ENCODE measurements at places on chromosomes 5 and 9.
A peak's percentile ranks its signal among the peaks of the same experiment; 100 is the strongest.

- no peak for DNase-seq
Observed at GRCh38 chr5:142097681-142098080, 10.9 kb upstream of the NDFIP1 start.

DNA sequence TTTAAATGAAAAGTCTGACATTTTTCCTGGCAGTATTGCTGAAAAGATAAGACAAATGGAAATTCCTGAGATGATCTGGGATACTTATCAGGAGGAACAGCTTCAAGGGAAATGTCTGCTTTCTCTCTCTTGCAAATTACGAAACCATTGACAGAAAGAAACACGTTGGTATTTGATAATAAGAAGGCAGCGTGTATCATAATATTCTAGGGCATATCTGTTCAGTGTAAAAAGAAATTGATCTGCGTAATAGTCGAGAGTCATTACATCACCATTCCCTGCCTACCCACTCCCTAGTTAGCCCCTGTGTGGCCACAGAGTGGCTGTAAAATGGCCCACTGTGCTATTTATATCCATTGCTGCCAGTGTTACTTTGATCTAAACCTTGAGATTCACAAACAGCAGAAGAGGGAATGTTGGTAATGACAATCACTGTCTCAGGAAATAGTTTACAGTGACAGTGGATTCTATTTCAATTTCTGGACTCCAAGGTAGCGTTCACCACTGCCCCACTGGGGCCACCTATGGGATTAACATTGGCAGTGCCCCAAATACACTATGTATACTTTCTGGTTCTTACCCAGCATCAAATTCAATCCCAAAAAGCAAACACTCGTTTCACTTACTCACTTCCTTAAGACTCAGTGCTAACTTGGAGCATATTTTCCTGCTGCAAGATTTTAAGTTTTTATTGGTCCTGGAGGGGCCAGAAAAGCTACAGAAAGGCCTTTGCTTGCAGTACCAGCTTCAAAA lies 133.4 kb upstream of the GAS1 start:
- no peak for DNase-seq

DNA sequence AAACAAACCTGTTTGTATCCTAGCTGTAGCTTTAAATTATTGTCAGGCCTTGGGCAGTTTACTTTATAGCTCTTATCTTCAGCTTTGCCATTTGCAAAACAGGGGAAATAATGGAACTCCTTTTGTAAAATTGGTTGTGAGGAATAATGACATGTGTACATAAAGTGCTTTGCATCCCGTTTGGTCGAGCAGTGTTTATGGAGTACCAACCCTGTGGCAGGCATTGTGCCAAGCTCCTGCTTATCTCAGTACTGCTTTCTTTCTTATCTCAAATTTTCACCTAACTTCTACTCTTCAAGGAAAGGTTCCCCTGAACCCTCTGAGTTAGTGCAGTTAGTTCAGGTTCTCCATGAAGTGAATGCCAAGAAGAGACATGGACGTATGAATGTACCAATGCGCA lies 9.4 kb upstream of the TENT2 start:
- no peak for DNase-seq

DNA sequence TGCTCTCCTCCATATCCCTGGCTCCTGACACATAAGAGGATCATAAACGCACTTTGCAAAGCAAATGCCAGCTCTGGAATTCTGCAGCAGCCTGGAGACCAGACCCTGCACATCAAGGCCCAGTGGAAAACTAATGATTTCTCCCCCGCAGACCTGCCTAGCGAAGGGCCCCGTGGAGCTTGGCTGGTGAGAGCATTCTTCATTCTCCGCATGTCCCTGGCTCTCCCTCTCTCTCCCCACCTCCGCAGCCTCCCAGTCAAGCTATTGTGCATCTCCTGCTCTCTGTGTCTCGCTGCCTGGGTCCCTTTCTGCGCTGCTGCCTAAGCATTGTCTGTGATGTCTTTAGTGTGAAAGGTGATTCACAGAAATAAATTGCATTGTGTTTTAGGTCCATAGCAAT lies 46.7 kb downstream of the GRIA1 start:
- DNase-seq, result no peak

- no peak for DNase-seq
Observed at GRCh38 chr5:67495072-67495471, 298.5 kb upstream of the CD180 start.

GRCh38 chr5:175614223-175614815 lies 43.6 kb upstream of the HRH2 start:
- DNase-seq, result no peak

GRCh38 chr5:85052826-85053225 lies 668.1 kb upstream of the EDIL3 start:
- no peak for DNase-seq

GRCh38 chr9:94867842-94868312 lies 141.4 kb downstream of the AOPEP start:
- no peak for DNase-seq

- DNase-seq, result no peak
Observed at GRCh38 chr5:122693963-122694362, 80.9 kb upstream of the SNX2 start.

DNA sequence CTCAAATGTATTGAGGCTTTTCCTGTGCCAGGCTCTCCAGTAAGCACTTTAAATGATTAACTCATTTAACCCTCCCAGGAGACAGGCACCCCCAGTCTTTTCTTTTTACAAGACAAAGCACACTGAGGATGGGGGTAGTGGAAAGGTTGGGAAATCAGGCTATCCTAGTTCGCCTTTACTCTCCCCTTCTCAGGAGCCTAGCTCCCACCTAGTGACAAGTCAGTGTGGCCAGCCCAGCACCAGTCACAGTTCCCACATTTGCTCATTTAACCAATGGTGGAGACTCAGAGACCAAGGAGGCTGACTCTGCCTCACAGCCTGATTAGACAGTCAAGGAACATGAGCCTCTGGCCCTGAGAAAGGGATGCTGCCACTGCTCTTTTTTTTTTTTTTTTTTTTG lies 3.5 kb downstream of the ALDH7A1 start:
- DNase-seq, result no peak

DNA sequence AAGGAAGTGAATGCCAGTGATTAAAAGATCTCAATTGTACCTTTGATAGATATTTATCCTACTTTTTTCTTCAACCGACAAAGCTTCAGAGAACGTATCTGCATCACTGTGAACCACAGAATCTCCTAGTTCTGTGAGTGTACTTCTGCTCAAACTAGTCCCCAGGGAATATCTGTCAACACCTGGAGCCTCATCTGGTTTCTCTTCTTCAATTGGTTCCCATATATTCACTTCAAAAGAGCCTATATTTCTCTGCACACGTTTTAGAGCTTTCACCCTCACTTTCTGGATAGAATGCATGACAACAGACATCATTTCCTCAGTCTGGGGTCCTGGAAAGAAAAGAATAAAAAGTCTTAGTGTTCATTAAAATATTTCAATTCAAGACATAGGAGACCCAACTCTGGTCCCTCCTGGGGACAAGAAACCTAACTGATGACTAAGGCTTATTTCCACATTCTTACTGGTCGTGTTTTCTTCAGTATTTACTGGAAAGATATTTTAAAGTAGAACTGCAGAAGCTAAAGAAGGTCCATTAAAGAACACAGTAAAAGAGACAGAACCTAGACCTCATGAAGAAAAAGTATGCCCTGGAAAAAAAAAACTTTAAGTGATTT lies 64.3 kb downstream of the CPLANE1 start:
- DNase-seq, result no peak

GRCh38 chr5:14587150-14587549 lies 5.6 kb downstream of the OTULINL start:
- no peak for DNase-seq

- DNase-seq, result no peak
Observed at GRCh38 chr5:612498-613424, 621 bp downstream of the CEP72 start.

GRCh38 chr5:67066815-67067214 lies 129.8 kb downstream of the CD180 start:
- DNase-seq, result no peak

DNA sequence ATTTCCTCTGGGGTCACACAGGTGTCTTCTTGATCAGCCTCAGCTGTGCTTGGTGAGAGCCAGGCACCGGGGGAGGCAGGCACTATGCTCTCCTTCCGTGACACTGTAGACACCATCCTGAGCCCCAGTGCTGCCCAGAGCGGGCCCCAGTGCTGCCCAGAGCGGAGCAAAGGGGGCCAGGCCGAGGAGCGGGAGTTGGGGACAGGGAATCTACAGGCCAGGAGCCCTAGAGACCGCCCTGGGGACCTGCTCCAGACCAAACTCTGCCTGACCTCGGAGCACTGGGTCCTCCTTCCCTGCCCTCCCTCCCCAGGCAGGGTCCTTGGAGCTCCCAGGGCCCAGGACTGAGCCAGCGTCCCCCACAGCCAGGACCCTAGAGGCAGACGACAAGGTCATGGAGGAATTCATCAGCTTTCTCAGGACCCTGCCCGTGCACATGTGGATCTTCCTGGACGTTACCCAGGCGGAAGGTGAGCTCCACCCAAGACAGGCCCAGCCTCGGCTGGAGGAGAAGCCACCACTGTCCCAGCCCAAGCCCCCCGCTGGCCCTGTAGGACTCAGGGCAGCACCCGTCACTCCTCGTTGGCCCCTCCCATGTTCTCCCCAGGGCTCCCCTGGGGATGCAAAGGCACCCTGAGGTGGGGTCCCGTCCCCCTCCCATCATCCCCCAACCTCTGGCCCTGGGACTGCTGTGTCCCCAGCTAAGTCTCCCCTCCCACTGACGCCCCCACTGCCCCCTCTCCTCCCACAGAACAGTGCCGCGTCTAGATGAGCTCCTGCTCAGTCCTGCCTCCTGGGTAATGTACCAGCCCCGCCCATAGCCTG lies 30.2 kb downstream of the PAEP start:
- no peak for DNase-seq

GRCh38 chr9:137320555-137321384 lies 18.7 kb upstream of the NRARP start:
- DNase-seq, result peak; percentile 25

- no peak for DNase-seq
Observed at GRCh38 chr5:153350175-153350883, 140.1 kb upstream of the GRIA1 start.

- no peak for DNase-seq
Observed at GRCh38 chr5:133048993-133049725, 2.7 kb upstream of the HSPA4 start.

DNA sequence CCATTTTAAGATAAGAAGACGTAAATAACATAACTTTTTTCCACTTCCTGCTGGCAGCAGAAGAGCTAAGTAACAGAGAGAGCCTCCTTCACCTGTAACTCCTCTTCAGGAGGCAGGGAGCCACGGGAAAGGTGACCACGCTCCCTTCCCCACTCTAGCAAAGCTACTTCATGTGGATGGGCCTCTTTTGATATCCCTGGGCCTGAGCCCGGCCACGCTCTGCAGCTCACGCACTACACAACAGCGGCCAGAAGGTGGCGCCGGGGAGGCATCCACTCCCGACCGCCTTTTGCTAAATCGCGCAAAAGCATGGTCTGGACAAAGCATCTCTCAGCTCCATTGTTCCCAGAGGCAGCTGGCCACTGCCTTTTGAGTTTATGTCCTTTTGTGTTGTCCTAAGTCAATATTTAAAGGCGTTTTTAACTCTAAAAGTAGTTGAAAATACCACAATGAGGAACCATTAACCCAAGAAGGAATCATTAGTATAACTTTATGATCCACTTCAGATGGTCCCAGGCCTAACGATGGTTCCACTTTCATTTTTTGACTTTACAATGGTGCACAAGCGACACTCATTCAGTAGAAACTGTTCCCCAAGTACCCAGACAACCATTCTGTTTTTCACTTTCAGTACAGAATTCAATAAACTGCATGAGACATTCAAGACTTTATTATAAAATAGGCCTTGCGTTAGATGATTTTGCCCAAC lies 23.6 kb downstream of the CMBL start:
- DNase-seq, result peak; percentile 77

DNA sequence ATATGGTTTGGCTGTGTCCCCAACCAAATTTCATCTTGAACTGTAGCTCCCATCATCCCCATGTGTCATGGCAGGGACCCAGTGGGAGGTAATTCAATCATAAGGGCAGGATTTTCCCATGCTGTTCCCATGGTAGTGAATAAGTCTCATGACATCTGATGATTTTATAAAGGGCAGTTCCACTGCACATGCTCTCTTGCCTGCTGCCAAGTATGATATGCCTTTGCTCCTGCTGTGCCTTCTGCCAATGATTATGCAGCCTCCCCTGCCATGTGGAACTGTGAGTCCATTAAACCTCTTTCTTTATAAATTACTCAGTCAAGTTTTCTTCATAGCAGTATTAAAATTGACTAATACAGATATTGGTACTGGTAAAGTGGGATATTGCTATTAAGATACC lies 42.4 kb downstream of the MARCHF11 start:
- DNase-seq, result no peak
